Stimulated activated CD4-positive, alpha-beta T cell treated with anti-CD3 and anti-CD28 coated beads, Interleukin-15, amount 100 ng/mL, for 1 hour (primary cell): ENCODE measurements at places on chromosomes 12 and 14.

DNA sequence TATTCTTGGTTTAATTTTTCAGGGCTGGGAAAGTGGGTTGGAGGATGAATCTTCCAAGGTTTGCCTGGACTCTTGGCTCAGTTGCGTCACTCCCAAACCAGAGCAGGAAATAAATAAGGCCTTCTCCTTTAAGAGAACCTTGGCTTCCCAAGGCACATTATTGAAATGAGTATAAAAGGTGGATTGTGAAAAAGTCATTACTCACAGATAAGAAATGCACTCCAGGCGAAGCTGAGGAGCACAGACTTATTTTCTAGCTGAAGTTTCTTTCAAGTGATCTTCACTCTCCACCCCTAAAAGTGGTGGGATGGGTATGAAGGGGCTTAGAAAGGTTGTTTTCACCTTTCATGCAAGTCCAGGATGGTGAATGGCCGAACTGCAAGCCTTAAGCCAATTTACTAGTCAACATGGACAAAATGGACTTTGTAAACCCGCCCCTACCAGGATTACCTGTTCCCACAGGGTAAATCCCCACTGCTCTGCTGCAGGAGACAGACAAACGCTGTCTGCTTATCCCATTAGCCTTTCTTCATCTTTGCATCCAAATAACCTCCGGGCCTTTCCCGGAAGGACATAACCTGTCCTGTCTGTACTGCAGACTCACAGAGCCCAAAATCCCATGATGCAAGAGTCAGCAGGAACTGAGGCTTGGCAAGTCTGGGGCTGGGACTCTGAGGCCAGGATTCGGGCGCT lies 207.6 kb downstream of the BCL11B start:
- no peak for DNase-seq

GRCh38 chr12:43807386-43807785 lies 1.3 kb upstream of the TWF1 start:
- no peak for DNase-seq

DNA sequence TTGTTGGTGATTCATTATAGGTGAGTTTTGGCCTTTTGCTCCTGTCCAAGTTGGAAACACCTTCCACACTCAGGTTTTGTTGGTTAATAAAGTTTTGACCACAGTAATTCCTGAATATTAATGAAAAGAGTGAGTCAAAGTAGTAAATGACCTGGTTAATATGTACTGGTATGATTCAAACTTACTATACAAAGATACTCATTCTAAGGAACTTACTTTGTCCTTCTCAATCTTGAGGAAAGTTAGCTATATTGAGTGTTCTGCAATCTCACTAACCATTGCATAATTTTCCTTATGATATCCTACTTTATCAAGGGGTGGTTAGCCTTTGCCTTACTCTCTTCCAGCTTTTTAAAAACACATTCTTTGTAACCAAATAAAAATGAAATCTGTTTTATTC lies 20.9 kb upstream of the HECTD1 start:
- no peak for DNase-seq

DNA sequence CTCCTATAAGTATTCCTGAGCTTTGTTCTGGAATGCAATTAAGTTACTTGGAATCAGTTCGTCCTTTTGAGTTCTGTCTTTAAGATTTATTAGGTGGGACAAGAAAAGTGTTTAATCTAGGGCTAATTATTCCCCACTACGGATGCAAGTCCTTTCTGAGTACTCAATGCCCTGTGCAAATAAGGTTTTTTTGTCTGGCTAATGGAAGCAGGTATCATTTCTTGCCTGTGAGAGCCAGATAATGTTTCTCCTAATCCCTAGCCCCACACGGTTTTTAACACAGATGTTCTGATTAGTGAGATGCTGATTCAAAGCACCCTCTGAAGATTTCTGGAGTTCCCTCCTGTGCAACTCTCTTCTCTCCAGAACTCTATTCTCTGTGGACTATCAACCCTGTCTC lies 296.6 kb upstream of the PRICKLE1 start:
- DNase-seq: no peak

DNA sequence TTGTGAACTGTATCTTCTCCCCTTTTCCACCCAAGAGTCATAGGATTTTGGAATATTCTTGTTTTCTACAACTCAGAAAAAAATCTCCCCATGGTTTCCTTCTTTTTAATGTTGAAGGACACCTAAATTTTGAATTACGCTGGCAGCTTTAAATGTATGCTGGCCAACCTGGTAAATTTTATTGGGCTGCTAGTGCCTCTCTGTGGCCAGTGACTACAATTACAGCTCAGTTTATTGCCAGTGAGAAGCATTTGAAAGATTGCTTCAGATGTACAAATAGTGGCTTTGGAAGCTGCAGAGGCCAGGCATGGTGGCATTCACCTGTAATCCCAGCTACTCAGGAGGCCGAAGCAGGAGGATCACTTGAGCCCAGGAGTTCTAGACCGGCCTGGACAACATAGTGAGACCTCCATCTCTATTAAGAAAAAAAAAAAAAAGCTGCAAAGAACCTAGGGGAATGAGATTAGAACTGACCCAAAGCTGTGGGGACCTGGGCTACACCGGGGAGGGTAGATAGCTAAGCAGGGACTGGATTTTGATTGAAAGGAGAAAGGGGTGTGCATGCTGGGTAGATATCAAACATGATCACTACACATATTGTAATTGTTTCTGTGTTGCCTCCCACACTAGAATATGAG lies 7.6 kb upstream of the RAB21 start:
- DNase-seq: peak; percentile 10

DNA sequence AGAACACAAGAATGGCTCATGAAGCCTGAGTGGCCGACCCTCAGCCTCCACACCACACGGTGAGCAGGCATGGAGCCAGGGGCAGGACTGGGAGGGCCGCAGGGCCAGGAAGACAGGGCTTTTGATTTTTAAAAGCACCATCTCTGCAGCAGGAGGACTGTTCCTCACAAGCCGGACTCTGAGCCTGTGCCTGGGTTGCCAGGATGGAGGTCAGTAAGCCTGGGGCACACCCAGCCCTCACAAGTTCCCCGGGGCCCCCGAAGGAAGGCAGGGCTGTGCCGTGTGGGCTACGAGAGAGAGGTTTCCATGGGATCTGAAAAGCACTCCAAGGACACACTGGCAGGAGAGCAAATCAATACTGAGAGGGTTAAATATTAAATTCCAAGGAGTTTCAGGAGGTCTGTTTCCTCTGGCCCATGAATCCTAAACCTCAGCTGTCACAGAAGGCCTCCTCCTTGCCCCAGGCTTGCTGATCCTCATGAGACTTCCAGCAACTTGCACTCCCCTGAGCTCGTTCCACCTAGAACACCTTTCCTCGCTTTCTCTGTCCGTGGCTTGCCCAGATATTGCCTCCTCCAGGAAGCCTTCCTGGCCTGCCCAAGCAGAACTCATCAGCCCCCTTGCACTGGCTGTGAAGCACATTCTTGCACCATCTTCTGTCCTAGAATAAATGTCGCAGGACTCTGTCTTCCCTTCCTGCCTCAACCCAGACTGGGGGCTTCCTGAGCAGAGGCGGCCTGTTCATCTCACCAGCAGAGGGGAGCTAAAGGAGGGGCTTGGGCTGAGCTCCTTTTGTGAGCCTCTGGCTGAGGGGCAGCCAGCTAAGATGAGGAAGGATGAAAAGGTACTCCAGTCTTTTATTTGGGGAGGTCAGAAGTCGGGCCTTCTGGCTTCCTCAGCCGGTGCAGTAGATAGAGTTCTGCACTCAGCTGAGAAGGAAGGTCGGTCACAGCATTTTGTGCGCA lies 64.6 kb downstream of the CCDC88C start:
- DNase-seq: no peak

DNA sequence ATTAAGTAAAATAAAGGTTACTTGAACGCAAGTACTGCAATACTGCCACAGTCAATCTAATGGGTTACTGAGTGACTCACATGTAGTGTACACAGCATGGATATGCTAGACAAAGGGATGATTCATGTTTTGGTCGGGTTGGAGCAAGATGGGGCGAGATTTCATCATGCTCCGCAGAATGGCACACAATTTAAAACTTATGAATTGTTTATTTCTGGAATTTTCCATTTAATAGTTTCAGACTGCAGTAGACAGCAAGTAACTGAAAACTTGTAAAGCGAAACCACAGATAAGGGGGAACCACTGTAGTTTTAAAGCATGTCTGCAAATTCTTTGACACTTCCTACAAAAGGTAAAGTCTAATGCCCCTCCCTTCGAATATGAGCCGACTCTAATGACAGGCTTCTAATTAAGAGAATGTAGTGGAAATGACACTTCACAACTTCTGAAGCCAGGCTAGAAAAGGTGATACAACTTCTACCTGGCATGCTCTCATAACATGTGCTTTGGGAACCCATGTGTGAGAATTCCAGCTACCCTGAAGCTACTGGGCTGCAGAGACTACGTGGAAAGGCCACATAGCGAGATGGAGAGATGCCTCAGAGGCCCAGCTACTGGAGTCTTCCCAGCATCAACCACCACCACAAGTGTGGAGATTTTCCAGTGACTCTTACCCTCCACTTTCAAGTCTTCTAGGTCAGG lies 13.9 kb upstream of the TCP11L2 start:
- DNase-seq: no peak

DNA sequence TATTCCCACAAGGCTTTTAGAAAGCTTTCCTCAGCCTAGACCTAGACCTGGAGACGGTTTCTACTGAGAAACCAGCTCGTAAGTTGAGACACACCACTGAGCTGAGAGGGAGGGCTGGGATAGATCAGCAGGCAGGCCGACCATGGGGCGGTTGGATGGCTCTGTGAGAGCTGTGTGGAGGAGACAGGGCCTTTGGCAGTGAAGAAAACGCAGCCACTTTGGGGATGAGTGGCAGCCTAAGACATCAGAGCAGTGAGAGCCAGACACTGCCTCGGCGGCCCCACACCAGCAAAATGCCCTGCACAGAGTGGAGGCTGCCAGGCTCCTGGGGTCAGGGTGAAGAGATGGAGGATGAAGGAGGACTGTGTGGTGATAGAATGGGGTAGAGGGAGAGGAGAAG lies 46.0 kb downstream of the CACNA2D4 start:
- no peak for DNase-seq

DNA sequence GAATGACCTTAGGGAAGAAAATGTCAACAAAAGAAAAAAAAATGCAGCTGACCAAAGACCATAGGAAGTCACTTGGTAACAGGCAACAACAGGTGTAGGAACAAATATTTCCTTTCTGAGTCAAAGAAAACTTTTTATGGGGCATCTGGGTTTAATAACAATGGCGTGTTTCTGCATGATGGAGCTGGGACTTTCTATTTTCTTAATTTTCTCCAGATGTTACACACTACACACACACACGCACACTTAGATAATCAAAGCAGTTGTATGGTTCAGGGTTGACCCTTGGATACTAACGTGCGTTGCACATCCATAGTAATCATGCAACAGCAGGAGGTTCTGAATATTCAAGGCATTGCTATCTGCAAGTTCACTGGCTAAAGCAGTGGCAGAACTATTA lies 47.9 kb upstream of the NTF3 start:
- no peak for DNase-seq

GRCh38 chr14:103408491-103409155 lies 23.4 kb downstream of the MARK3 start:
- no peak for DNase-seq

DNA sequence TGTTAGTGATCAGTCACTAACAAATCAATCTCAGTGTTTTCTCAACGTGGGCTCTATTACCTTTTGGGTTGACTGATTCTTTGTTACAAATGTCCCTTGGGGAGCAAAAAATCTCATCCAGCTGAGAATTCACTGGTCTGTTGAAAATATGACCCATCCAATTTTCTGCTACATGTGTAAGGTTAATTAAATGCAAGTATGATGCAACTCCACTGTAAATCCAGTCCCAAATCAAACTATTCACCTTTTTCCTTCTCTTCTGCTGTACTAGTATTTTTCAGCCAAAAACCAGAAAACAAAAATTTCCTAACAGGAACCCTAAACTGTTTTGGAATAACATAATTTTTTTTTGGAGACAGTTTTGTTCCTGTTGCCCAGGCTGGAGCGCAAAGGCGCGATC lies 2.2 kb downstream of the ERH start:
- no peak for DNase-seq

GRCh38 chr14:24312736-24313507 lies 1.6 kb downstream of the LTB4R start:
- DNase-seq: no peak

- DNase-seq: no peak
These were observed 2.2 kb downstream of the L3HYPDH start for GRCh38 chr14:59481871-59482540.

DNA sequence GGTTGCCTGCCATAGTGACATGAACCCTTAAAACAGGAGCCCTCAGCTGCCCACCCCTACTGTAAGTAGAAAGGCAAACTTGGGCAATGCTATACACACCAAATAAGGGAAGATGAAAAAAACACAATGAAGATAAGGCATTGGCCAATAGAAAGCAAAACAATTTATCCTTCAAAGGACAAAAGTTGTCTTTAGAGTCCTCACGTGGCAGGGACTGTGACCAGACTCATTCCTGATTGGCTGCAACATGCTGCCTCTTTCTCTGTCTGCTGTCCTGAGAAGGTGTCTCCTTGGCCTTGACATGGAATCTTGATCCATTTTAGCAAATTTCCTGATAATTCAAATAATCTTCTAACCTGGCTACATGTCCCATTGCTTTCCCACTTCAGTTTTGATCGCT lies 131.9 kb downstream of the GPR135 start:
- no peak for DNase-seq

DNA sequence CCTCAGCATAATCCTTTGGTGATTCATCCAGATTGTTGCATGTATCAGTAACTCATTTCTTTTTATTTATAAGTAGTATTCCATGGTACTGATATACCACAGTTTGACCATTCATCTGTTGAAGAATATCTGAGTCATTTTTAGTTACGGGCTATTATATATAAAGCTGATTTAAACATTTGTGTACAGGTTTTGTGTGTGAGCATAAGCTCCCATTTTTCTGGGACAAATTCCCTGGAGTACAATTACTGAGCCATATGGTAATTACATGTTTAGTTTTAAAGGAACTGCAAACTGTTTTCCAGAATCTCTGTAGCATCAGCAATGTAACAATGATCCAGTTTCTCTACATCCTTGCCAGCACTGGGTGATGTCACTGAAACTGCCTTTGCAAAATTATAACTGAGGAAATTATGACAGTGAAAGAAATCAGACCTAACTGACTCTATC lies 236.2 kb upstream of the KRR1 start:
- DNase-seq: no peak
